NCI-H2081 treated with DMSO at 0.1 percent for 48 hours (cell line): ENCODE measurements at places on chromosomes 7 and 10.
A peak's percentile ranks its signal among the peaks of the same experiment; 100 is the strongest.

GRCh38 chr7:7103343-7104313 is 78.7 kb upstream of the C1GALT1 start:
- DNase-seq, result peak; percentile 66

DNA sequence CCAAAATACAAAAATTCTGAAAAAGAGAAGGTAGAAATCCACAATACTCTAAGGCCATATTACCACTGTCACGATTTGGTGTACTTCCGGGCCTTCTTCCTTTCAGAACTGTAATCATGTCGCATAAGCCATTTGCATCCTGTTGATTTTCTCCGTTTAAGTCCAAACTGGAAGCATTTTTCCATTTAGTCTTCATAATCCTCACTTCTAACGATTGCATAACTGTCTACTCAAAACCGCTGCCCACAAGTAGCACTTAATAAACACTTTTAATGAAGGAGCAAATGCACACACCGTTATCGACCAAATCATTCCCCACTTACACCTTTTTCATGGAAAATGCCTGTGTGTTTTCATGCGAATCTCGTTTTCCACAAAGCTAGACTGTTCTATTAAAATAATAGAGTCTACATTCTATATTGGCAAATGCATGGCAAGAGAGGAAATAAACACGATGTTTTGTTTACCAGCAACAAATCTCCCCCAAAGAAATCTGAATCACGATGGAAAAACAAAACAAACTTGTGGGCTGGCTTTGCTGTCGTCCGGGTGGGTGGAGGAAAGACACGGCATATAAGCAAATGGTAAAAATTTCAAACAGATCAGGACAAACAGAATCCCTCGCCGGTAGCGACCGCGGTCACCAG is 1.0 kb downstream of the ATE1 start:
- DNase-seq, result no peak

- no peak for DNase-seq
Measured at GRCh38 chr10:115503546-115503945, 410.4 kb downstream of the ATRNL1 start.

GRCh38 chr7:13476881-13477444 is 512.5 kb downstream of the ETV1 start:
- DNase-seq, result no peak
